ENCODE measurements at places on chromosomes 11 and 22. TPM values are rescaled to one million over a fixed set of nuclear protein-coding genes. Genes with fewer than 3 reads are reported as not detected.
A peak's percentile ranks its signal among the peaks of the same experiment; 100 is the strongest.

DNA sequence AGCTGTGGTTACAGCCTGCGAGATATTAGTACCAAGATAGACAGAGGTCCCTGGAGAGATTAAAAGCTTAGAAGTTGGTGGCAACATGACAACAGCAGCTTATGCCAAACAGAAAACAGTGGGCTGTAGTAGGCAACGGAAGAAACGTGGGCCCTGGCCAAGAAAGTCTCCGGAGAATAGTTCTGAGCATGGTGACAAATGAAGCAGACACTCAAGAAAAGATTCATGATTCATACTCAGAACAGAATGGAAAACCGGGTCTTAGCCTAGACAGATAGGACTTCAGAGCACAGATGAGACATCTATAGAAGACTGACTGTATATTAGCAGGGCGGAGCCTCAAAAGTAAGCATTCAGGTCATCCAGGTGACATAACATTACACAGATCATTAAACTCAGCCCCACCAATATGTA lies 727.4 kb downstream of the ETS1 start:
- DNase-seq: no peak

Gene KCNQ1
- 2.6 TPM for total RNA-seq

Gene RHBDD3
- total RNA-seq: 37.9 TPM

DNA sequence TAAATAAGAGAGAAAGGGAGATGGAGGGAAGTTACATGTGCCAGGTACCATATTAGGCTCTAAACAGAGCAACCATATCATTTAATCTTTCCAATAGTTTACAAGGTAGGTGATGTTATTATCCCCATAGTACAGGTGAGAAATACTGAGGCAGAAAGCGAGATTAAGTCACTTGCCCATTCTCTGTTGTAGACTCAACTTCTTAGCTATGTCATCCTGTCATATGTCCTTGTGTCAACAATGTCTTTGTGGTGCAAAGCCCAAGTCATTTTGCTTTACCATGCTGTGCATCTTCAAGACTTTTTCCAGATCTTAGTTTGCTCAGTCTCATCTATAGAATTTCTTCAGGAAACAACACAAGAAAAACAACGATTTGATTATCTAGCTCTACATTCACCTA lies 205.0 kb upstream of the E2F8 start:
- no peak for DNase-seq

DNA sequence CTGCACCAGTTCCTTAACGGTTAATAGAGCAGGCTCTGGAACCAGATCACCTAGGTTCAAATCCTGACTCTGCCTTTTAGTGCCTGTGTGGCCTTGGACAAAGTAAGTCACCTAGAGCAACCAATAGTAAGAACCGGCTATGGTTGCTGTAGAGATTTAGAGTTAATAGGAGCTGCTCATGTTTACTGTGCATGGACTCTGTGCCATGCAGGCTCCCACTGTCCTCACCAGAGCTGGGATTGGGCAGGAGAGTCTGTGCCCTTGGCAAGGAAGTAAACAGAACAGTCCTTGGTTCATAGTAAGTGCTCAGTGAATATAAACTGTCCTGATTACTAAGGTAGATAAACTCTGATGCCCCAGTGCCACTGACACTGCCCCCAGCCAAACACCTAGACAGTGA lies 1.4 kb upstream of the TP53I11 start:
- no peak for DNase-seq

GRCh38 chr11:11157185-11157584 lies 195.9 kb downstream of the CSNK2A3 start:
- peak; percentile 21 for DNase-seq

DNA sequence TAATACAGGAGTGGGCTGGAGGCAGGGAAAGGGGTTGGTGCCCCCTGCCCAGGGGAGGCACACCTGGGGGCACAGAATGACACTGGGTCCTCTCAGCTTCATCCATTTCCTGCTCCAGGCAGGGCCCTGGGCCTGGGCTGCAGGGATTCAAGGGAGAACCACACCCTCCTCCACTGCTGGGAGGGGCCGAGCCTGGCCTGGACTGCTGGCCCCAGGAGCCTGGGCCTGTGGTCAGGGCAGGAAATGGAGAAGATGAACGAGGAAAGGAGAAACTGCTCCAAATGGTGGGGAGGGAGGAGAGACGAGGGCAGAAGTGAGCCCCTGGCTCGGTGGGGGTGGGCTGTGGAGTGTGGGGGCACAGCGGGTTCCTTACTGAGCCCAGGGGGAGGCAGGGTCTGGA lies 38.1 kb upstream of the KCNQ1OT1 start:
- no peak for DNase-seq

- DNase-seq: no peak
Observed at GRCh38 chr11:12516387-12517105, 139.2 kb downstream of the PARVA start.

- no peak for DNase-seq
Observed at GRCh38 chr11:19398273-19398672, 157.5 kb upstream of the E2F8 start.

DNA sequence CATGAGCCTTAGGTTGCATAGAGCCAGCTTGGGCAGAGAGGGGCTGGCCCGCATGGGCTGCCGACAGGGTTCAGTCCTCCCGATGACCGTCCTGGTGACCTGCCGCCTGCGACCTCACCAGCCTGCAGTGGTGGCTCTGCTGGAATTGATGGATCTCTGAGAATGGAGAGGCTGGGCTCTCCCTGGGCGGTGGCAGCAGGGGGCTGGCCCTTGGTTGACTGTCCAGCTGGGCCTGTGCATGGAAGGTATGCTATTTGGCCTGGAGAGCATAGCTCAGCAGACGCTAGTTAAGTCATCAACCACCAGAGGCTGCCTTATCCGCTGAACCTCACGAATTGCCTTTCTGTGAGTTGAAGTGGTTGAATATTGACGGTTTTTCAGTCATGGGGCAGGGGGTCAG lies 19.7 kb downstream of the GRAMD4 start:
- no peak for DNase-seq
